ENCODE measurements at places on chromosomes 11 and 22. TPM values are rescaled to one million over a fixed set of nuclear protein-coding genes. Genes with fewer than 3 reads are reported as not detected.
A peak's percentile ranks its signal among the peaks of the same experiment; 100 is the strongest.

GRCh38 chr11:112723676-112724495 lies 237.3 kb upstream of the NCAM1 start:
- DNase-seq, result no peak

GRCh38 chr11:117913736-117914397 lies 15.3 kb downstream of the TMPRSS13 start:
- DNase-seq, result no peak

- DNase-seq, result no peak
Measured at GRCh38 chr11:575313-575995, 816 bp upstream of the PHRF1 start.

DNA sequence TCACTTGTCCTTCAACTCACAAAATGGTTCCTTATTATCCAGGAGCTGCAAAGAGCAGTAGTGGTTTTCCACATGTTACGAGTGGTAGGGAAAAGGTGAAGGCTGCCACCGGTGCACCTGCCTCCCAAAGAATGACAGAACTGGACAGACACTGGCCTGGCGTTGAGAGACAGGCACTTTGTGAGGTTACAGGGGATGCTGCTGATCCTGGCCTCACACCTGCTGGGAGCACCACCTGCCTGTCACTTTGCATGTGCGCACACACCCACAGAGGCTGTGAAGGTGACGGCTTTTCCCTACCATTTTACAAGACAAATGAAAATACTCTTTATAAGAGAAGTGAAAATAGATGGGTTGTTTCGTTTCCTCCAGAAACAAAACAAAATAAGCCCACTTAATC lies 175.3 kb upstream of the B3GAT1 start:
- DNase-seq, result no peak

GRCh38 chr11:61539006-61539405 lies 30.5 kb downstream of the LRRC10B start:
- no peak for DNase-seq

DNA sequence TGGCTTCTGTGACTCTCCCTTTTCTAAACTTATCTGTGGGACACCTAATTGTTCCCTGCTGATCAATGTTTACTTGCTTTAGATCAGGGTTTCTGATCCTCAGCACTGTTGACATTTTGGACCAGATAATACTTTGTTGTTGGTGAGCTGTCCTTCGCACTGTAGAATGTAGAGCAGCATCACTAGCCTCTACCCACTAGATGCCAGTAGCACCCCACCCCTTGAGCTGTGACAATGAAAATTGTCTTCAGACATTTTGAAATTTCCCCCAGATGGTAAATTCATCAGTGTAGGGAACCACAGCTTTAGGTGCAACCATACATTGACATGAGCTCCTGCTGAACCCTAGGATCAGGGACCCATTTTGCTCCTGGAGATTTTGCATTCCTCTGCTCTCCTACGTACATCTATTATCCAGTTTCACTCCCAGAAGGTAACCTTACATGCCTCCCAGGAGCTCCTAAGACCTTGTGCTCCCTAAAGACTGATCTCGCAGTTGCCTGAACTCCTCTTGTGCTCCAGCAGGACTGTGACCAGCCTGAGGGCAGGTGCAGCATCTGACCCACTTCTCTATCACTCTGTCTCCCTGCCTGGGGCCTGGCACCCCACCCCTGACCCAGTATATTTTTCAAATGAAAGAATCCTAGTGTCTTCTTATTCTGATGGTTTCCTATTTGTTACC lies 107.8 kb downstream of the FAR1 start:
- no peak for DNase-seq

Gene ACAT1
- total RNA-seq, result 36.4 TPM

DNA sequence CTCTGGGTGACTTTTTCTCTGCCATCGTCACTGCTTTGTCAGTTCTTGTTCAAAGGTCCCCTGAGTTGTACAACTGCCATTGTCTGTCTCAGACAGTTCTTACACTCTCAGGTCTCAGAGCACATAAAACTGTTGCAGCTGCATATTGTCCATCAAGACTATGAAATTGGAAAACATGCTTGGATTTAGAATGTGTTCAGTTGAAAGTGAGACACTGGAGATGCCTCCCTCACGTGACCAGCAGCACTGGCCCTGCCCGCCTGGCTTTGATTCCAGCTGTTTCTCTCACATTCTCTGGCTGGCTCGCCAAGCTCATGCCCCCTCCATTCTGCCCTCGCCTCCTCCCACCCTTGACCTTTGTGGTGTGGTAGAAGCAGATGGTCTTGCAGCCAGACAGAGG lies 244.2 kb downstream of the NTM start:
- no peak for DNase-seq

Gene APOL5
- not detected for total RNA-seq

GRCh38 chr11:39288011-39288410 lies 2171.4 kb downstream of the LRRC4C start:
- DNase-seq, result no peak

GRCh38 chr22:40408718-40409612 lies 38.6 kb downstream of the SGSM3 start:
- no peak for DNase-seq

DNA sequence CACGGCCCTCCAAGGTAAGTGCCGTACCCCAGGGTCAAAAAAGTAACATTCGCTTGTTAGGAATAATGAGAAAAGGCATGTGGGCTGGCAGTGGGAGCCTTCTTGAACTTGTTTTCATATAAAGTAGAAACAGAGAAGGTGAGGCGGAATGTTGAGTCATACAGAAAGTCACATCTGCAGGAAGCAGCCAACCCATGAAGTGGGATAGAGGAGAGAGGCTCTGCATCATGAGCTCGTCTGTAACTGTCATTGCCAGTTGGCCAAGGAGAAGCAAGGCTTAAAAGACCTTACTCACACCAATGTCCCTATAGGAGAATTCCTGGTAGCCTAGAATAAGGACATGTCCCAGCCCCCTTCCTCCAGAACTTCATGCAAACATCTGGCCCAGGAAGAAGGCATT lies 253.3 kb downstream of the BUD13 start:
- DNase-seq, result no peak

Gene IL18
- total RNA-seq, result 5.3 TPM

GRCh38 chr11:93517041-93517440 lies 26.1 kb downstream of the SMCO4 start:
- no peak for DNase-seq

DNA sequence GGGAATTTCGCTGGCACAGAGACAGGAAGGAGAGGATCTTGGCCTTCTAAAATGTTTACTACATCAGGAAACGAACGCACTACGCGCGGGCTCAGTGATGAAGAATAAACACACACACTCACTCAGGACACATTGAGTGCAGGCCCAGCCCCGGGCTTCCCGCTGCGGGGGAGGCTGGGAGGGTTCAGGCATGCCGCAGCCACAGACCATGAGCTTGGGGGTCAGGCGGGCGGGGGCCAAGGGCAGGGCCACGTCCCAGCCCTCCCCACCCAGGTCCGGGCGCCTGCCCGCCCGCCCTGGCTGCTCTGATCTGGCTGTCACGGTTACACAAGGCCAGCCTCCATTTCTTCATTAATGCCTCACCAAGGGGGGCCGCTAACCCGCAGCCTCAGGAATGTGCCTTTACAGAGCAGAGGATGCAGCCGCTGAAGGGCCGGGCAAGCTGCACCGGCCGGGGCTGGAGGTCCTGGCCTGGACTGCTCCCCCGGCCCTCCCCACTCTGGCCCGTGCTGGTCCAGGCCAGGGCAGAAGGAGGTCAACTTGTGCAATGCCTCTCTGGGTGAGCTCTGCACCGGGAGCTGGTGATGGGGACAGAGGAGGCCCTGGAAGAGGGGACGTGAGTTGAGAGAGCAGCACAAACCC lies 41.7 kb downstream of the IGF2 start:
- DNase-seq, result peak; percentile 60

DNA sequence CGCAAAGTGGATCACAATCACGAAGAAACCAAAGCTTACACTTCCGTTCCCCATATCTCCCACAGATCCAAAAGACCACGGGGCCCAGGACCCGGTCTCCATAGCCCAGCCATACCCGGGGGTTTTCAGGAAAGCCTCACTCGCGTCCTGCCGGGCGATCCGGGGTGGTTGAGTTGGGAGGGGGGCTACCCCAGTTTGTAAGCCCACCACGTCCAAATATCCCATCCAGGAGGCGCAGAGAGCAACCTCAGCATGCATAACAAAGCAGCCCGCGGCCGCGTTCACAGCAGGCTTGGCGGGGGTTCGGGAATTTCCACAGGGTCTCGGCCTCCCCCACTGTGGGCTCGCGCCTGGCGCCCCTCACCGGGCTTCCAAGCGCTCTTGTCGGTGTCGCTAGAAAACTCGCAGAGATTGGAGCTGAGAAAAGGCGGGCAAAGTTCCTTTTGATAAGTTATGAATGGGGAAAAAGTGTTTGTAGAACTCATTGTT lies 9.5 kb downstream of the SDF2L1 start:
- no peak for DNase-seq

DNA sequence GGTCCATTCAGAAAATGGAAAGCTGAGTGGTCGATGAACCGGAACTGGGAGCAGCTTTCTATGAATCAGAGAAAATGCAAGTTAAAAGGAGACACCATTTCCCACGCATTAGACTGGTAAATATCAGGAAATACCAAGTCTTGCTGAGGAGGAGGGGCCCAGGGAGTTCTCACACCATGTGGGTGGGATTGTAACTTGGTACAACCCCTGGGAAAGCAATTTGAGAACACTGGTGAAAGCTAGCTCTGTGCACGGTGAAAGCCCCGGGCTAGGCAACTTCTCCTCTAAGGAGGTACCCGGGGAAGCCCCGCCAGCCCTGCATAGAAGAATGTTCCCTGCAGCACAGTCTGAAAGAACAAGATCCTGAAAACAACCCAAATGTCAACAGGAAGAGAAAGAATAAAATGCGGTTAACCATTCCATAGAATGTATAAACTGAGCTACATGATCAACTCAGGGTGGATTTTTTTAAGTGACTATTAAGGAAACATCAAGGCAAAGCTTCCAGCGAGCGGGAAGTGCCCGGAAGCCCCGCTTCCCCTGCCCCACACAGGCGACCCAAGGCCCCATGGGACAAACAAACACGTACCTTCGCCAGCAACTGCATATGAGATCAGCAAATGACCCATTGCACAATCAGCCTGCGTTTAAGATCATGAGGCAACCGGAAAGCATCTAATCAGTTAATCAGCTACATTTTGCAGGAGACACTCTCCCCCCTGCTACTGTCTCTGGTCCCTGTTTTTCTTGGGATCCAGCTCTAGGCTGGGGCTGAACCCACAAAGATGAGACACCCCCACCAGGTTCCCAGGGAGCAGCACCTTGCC lies 11.3 kb downstream of the SHANK2 start:
- peak; percentile 55 for DNase-seq

Measured in astrocyte (in vitro differentiated cells and primary cell).